CD4-positive, alpha-beta T cell treated with Interleukin-6 at 100 ng/mL for 8 hours (primary cell): ENCODE measurements at places on chromosomes 3 and 15.

GRCh38 chr3:73351423-73352071, 273.2 kb downstream of the PDZRN3 start:
- no peak for DNase-seq

- DNase-seq = no peak
Observed at GRCh38 chr3:195312714-195313113, 41.8 kb upstream of the XXYLT1 start.

DNA sequence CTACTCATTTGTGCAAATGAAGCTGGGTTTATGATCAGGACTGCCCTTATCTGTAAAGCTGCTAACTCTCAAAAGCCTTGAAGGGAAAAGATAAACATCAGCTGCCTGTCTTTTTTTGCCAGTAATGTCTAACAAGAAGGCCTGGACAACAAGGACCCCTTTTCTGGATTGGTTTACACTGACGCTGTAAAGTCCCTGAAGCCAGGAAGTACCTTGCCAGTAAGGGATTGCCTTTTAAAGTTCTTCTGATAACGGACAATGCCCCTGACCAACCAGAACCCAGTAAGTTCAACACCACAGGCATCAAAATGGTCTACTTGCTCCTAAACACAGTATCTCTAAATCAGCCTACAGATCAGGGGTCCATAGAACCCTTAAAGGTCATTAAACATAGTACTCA, 178.0 kb downstream of the PCCB start:
- no peak for DNase-seq

GRCh38 chr15:100385300-100386050, 43.7 kb upstream of the ADAMTS17 start:
- no peak for DNase-seq
